ENCODE measurements at places on chromosomes 2 and 18.

DNA sequence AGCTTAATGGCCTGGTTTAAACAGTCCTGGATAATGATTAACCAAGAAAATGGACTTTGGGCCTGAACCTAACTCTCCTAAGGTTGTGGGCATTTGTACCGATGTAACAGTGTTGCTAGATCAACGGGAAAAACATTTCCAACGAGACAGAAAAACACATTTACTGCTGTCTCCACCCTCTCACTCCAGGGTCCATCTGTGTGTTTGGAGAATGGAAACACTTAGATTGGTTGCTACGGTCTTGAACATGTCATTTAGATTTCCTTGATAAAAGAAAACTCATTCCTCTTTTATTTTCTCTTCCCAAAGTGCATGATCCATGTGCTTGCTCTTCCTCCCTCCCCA is 88.0 kb downstream of the SOCS6 start:
- DNase-seq, result no peak

GRCh38 chr18:13424363-13424762 is 205.8 kb downstream of the LDLRAD4 start:
- DNase-seq, result no peak

- peak; percentile 12 for DNase-seq
These were observed 179.5 kb downstream of the SMAD2 start for GRCh38 chr18:47750889-47751423.

GRCh38 chr18:41436772-41437171 is 518.3 kb upstream of the PIK3C3 start:
- no peak for DNase-seq

- DNase-seq, result no peak
These were observed 127.0 kb upstream of the PKDCC start for GRCh38 chr2:41920812-41921211.

DNA sequence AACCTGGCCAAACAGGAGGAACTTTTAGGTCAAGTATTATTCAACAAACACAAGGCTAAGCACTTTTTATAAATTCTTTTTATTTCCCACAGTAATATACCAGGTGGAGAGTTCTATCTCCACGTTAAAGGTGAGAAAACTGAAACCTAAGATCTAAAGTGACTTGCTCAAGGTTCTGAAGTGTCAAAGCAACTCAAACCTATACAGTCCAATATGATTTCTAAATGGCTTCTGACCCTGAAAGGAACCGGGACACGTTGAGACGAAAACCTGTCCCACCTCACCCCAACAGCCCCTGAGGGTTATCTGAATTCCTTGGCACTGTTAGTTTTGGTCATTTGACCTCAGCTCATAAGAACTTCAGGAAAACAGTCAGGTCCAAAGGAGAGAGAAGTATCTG is 814.5 kb upstream of the LRATD1 start:
- DNase-seq, result no peak

DNA sequence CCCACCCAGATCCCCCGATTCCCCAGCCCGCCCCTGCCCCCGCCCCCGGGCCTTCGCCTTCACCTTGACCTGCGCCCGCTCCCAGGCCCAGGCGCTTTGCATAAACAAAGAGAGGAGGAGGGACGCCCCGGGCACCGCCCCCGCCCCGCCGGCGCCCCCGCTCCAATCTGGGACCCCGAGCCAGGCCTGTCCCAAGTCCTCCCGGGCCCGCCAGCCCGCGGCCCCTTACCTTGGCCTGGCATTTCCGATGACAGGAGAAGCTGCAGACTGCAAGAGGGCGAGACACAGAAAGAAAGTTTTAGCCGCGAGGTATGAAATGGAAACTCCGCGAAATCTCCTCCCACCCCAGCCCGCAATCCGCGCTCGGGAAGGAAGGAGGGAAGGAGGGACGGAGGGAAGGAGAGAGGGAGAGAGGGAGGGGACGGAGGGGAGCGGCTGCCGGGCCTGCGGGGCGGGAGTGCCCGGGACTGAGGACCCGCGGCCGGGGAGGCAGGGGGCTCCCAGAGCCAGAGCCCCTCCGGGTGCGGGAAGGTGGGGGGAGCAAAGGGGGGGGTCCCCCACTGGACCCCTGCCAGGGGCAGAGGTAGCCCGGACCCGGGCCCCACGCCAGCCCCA is 24.2 kb downstream of the TNS1 start:
- no peak for DNase-seq

DNA sequence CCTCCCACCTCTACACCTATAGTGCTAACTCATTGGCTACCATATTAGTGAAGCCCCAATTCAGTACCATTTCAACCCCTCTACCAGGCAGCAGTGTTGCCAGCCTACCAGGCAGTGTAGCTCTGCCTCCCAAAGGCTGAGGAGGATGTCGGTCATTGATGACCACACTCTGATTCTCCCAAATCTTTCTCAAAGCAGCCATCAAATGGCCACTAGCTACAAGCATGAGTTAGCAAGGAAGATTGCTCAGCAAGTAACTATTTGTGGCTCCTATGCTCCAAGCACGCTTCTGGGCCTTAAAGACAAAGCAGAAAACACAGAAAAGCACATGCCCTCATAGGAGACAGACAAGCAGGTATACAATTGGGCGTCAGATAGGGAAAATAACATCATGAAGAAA is 42.7 kb upstream of the AFF3 start:
- no peak for DNase-seq

DNA sequence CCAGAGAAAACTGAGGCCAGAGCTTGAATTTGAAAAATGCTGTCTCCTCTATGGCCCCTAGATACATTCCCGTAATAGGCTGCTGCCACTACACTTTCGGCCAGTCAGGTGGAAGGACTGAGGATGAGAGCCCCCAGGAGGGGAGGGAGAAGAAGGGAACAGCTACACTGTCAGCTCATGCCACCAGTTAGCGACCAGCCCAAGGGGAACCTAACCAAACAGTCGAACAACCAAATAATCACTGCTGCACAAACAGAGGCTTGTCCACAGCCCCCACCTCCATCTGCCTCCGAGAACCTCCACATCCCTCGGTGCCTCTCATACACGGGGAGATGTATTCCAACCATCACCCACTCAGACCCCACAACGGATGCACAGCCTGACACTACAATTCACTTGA is 7.3 kb downstream of the ZNF516 start:
- DNase-seq, result no peak

GRCh38 chr2:96083064-96083939 is 33.1 kb downstream of the ADRA2B start:
- DNase-seq, result no peak

DNA sequence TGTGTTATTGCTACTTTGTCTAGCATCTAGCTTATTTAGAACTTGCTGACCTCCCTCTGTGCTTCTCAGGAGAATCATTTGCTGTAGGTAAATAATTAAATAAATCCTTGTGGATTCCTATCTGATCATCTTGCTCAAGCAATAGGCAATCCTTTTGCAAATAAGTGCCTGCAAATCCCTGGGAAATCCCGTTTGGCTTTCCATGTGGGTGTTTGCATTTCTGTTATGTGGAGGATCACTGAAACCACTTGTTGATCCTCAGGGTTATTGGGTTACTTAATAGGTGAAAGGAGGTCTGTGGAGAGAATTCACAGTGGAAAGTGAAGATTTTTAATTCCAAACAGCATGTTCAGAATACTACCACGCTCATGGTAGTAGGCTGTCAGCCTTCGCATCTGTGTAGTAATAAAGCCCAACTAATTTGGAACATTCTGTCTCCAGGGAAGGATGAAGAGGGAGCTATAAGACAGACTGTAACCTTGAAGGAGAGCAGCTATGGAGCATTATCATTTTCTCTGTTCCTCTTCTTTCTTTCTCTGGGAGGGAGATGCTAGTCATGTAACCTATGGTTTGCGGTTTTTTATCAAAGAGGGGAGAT is 72.5 kb downstream of the GULP1 start:
- no peak for DNase-seq

- DNase-seq, result peak; percentile 63
These were observed 14.6 kb downstream of the ZEB2 start for GRCh38 chr2:144505245-144505831.

GRCh38 chr2:225574582-225575138 is 175.2 kb downstream of the NYAP2 start:
- DNase-seq, result no peak

- DNase-seq, result no peak
These were observed 25.1 kb downstream of the SLC66A2 start for GRCh38 chr18:79926306-79926705.

DNA sequence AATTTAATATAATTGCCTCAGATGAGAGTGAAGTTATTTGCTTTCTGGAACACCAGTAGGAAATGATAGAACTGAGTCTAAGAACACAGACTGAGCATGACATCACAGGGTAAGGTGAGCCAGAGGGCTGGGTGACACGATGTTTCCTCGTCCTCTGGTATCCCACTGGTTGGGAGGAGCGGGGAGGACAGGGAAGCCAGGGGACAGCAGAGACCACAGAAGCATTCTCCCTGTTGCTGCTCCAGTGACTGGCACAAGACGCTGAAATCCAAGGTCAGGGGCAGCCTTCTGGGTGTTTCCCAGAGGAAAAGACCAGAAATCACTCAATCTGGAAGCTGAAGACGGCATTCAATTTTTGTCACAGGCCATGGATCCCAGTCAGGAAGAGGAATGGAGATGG is 363.4 kb upstream of the SOX11 start:
- DNase-seq, result no peak

DNA sequence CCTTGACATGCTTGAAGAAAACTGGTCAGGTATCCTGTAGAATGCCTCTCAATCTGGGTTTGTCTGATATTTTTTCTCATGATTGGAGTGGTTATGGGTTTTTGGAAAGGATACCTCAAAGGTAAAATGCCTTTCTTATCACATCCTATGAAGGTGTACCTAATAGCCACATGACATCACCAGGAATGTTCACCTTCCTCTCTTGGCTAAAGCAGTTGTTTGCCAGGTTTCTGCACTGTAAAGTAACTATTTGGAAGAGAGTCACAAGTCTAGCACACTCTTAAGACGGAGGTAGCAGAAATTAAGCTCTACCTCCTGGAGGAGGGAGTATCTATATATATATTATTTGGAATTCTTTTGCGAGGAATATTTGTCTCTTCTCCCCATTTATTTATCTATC is 17.9 kb upstream of the MIB1 start:
- DNase-seq, result no peak

- no peak for DNase-seq
These were observed 124.8 kb upstream of the COL5A2 start for GRCh38 chr2:189304360-189304759.

- no peak for DNase-seq
These were observed 95.0 kb downstream of the TMEM163 start for GRCh38 chr2:134623796-134624195.

DNA sequence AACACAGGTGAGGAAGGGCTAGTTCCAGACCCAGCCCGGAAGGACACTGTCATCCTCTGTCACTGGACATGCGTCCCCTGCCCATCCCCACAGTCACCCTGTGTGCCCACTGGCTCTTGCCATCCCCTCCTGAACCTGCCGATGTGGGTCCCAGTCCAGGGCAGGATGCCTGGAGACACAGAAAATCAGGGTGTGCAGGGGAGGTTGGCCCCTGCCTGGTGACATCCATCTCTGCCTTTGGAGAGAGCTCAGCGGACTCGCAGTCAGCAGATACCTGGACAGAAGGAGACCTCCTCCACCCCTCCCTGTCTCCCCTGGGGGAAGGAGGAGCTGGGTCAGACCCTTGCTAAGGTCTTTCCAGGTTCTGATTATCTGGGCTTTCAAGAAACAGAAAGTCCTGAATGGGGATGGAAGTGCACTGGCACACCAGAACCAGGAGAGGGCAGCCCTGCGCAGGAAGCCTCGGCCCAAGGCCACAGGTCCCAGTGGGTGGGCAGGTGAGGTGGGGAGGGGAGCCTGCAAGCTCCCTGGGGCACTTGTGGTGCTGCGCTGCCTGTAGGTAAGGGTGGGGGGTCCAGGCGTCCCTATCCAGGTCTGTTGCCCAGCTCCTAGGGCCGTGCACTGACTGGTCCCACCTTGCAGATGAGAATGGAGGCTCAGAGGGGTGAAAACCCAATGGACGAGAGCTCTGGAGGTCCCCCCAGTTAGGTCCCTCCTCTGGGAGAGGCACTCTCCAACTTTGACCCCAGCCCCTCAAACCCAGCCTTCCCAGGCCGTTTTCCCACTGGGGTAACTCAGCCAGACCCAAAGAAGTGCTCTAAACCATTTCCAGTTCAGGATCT is 9.7 kb upstream of the OTOS start:
- DNase-seq, result peak; percentile 16

DNA sequence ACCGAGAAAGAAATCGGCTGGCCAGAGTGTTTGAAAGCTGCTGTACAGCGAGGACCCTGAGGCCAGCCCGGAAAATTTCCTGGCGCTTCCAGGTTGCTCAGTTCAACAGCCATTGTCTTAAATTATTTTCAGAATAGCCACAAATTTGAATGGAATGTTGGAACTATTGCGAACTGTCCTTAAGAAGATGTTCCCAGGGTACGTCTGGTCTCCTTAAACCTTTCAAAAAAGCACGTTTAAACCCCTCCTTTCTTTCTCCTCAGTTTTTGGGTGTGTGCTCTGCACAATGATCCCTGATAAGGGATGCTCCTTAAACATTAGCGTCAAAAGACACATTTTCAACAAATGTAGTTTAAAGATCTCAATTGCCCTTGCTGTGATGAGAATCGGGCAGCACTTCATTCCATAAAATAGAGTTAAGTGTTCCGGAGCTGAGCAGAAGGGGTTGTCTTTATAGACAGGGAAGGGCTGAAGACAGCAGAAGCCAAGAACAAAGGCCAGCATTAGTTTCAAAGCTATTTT is 14.5 kb upstream of the LPIN2 start:
- no peak for DNase-seq

- DNase-seq, result no peak
These were observed 48.8 kb upstream of the ZDBF2 start for GRCh38 chr2:206225435-206226232.

GRCh38 chr2:69600425-69600824 is 43.1 kb downstream of the AAK1 start:
- no peak for DNase-seq

DNA sequence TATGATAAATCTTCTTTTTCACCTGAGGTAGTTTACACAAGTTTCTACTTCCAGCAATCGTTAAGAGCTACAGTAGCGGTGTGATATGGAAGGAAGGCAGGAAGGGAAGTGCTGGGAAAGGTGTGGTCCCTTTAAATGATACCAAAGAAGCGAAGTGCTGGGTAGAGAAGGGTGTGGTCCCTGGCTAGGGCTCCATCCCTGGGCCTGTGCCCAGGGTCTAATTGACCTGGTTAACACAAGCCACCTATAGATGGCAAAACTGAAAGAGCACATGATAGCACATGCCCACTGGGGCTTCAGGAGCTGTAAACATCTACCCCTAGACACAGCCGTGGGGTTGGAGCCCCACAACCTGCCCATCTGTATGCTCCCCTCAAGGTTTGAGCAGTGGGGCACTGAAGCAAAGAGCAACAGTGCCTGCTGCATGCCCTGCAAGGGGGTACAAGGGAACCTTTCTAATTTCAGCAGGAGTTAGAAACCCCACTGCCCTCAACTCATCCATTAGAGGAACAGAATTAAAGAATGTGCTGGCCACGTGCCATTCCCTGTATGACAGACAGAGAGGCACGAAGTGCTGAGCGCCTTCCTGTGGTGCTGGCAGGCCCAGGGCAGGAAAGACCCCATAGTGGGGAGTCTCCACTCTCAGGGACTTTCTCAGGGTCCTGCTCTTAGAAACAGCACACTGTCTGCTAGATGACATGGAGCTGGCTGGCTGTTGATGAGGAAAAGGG is 153.1 kb upstream of the LMAN1 start:
- no peak for DNase-seq
